ENCODE measurements at places on chromosomes 6 and 20. TPM values are rescaled to one million over a fixed set of nuclear protein-coding genes. Genes with fewer than 3 reads are reported as not detected.

TSPO2 gene
- 0.82 TPM for total RNA-seq

ENPP3 gene
- 0.41 TPM for total RNA-seq

HTR1E gene
- total RNA-seq, result under 0.01 TPM

GPR6 gene
- 7.3 TPM for total RNA-seq

OGFRL1 gene
- total RNA-seq, result 23.2 TPM

PACSIN1 gene
- total RNA-seq, result 2.9 TPM

Data from frontal cortex (tissue), 4 donors.